Activated CD8-positive, alpha-beta memory T cell treated with anti-CD3 and anti-CD28 coated beads, Interleukin-2, amount 10 ng/mL, durations not matched to agents 7 days and 5 days (primary cell): ENCODE measurements at places on chromosomes 5 and 9.

GRCh38 chr5:149294872-149295829 is 23.5 kb downstream of the AFAP1L1 start:
- no peak for DNase-seq

- no peak for DNase-seq
Measured at GRCh38 chr5:91229031-91229727, 153.9 kb downstream of the ARRDC3 start.

DNA sequence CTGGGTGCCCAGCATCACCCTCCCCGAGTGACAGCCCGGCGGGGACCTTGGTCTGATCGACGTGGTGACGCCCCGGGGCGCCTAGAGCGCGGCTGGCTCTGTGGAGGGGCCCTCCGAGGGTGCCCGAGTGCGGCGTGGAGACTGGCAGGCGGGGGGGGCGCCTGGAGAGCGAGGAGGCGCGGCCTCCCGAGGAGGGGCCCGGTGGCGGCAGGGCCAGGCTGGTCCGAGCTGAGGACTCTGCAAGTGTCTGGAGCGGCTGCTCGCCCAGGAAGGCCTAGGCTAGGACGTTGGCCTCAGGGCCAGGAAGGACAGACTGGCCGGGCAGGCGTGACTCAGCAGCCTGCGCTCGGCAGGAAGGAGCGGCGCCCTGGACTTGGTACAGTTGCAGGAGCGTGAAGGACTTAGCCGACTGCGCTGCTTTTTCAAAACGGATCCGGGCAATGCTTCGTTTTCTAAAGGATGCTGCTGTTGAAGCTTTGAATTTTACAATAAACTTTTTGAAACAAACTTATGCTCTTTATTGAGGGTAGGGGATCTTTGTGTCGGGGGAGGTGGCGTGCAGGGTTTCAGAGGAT is 1.3 kb downstream of the GADD45G start:
- DNase-seq = peak; percentile 58

DNA sequence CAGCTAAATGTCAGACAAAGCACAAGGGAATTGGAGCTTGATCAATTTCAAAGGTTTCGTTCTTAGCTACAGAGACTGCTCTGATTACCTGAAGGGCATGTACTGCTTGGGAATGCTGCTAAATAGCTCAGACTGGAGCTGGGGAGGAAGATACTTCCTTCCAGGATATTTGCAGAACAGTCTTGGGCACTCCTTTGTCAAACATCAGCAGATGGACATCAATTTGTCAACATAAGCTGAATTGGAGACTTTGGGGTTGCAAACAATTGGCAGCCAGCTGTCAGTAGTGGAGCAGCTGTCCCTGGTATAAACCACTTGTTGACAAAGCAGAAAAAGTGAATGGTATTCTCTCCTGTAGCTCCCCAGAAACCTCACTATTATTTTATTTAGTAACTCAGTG is 182.0 kb downstream of the CCDC192 start:
- DNase-seq = no peak

- no peak for DNase-seq
Measured at GRCh38 chr9:111068771-111069170, 30.5 kb upstream of the LPAR1 start.

- DNase-seq = no peak
Measured at GRCh38 chr5:65157906-65158603, 323.7 kb downstream of the ADAMTS6 start.

DNA sequence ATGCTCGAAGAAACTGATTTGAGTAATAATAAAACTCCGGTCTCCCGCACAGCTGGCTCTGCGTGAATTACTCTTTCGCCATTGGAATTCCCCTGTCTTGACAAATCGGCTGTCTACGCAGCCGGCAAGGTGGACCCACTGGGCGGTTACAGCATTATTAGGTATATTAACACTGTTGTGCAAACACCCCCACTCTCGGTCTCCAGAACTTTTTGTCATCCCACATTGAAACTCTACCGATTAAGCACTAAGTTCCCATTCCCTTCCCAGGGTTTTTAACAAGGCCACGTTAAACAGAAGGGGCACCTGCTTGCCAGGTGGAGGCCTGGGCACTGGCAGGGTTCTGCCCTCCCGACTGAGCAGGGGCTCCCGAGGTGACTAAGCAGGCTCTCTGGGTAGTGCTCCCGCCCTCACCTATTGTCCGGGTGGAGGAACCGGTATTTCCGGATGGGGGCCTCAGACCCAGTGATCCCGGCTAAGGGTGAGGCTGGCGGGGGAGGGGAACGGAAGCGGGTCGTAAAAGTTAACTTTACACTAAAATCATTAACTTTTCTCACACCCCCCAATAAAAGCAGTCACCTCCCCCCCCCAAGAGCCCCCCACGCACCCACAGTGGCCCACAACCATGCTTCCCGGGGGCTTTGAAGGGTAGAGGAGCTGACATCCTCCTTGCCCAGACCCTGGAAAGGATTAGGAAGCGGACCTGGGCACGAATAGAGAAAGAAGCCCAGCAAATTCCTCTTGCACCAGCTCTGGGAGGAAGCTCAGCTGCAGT is 53.5 kb upstream of the TJP2 start:
- DNase-seq = no peak

- no peak for DNase-seq
Measured at GRCh38 chr9:101618698-101619097, 23.9 kb upstream of the PPP3R2 start.

DNA sequence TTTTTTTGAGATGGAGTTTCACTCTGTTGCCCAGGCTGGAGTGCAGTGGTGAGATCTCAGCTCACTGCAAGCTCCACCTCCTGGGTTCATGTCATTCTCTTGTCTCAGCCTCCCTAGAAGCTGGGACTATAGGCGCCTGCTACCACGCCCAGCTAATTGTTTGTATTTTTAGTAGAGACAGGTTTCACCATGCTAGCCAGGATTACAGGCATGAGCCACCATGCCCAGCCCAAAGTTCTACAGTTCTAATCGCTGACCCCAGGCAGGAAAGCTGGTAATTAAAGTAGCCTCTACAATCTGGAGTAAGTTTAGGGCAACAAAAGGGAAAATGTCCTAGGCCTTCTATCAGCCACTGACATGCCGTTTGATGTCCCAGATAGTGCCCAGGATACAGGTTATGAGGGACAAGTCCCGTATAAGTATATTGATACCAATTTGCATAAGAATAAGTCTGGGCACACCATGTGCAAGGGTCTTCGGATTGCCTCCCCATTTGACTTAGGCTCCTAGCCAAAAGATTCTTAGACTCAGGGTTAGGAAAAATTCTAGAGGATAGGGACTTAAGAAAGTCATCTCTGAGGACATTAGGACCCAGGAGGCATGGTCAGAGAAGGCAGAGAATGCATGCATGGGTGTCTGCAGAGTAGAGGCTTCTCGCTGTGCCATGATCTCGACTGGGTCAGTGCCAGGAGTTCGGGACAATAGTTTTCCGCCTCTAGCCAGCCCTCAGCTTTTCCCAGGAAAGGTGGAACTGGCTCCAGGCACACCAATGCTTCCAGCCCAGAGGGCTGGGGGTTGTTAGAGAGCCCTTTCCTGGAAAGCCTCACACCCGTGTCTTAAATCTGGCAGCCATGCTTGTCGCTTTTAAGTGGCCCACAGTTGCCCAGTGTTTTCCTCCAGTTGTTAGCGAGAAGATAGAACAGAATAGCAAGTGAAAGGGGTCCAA is 1111.1 kb downstream of the TAF11L14 start:
- peak; percentile 74 for DNase-seq

GRCh38 chr5:42872865-42873264 is 61.2 kb upstream of the SELENOP start:
- no peak for DNase-seq

DNA sequence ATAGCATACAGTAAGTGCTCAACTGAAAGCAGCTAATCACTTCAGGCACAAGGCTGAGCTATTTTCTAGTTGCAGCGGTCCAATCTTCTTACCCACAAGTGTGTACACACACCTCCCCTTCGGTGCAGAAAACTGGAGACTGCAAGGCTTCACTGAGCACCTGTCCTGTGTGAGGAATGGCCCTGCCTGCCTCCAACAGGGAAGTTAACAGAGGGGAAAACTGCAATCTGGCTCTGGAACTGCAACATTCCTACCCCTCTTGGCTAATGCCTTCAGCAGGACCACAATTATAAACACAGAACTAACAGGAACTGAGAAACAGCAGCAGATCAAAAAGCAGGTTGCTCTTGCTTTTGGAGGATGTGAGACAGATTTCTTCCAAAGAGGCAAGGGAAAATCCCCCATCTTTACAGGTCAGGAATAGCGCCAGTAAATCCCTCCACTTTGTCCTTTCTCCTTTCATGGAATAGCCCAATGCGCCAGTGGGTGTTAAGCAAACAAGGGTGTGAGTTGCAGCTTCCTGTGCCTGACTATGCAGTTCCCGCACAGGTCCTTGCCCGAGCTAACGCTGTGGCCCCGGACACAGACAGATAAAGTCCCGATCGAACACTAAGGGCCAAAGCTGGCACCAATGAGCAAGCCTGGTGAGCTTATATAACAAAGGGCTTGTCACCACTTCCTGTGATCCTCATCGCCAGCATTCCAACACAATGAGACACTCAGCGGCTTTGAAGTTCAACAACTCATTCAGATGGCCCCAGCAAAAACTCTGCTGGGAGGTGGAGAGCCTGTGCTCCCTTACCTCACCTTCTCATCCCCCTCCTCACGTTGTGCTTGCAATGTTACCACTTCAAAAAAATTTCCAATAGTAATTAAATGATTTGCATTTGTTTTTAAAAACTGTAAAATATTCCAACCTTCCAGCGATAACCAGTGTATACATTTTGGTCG is 21.5 kb downstream of the SHB start:
- DNase-seq = no peak

- no peak for DNase-seq
Measured at GRCh38 chr5:136793300-136793699, 428.0 kb upstream of the TRPC7 start.

- DNase-seq = no peak
Measured at GRCh38 chr9:28927691-28928090, 1354.4 kb upstream of the C9orf72 start.

GRCh38 chr5:3127423-3127911 is 376.0 kb upstream of the IRX2 start:
- no peak for DNase-seq

GRCh38 chr5:78550891-78551290 is 97.7 kb downstream of the LHFPL2 start:
- DNase-seq = no peak

- no peak for DNase-seq
Measured at GRCh38 chr5:1834022-1834551, 32.9 kb downstream of the NDUFS6 start.

- DNase-seq = no peak
Measured at GRCh38 chr9:77663754-77664153, 15.6 kb upstream of the GNA14 start.

DNA sequence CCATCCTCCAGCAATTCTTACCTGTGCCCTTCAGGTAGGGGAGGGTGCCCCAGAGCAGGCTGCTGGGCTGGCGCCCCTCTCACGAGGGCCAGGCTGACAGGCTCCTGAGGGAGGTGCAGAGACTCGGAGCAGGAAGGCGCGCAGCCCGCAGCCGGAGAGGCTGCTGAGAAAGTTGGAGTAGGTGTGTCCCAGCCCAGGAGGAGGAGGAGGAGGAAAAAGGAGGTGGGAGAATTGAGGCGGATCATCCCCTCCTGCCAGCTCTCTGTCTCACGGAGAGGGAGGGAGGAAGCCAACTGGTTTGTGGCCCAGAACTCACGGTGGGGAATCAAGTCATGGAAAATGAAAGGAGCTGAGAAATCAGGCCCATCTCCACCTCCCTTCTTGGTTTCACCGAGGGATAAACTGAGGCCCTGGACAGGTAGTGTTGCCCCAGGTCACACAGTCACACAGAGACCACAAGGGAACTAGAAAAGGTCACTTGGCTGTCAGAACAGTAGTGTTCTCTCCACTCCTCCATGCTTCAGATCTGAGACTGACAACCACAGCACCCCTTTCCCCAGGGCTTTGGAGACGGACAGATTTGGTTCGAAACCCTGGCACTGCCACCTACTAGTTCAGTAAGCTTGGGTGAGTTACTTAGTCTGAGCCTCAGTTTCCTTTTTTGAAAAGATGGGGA is at the start of gene FAT2:
TSS of gene FAT2 (minus strand) at position 188 of the 676 bp plus-strand sequence. CDS start 22,400 bp downstream, outside the sequence.
- DNase-seq = no peak

DNA sequence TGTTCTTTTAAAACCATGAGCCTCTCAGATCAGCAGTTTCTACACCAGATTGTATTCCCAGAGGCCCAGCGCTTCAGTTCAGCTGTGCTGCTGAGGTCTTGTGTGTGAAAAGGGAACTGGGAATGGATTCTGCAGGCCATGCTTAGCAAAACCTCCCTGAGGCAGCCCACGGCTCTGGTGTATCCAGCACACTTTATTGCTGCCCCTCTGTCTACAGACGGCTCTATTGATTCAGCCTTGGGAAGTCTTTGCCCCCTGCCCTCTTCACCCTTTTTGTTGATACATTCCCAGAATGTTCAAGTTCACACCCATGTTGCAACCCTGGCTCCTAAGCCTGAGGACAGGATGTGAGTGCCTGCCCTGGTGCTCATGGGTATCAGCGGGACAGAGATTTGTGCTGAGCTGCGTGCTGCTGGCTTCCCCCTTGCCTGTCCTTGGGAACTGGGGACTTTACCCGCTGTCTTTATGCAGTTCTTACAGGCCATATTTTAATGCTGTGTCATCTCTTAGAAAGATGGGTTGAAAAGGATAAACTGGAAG is 37.3 kb downstream of the ARHGAP26 start:
- DNase-seq = no peak

DNA sequence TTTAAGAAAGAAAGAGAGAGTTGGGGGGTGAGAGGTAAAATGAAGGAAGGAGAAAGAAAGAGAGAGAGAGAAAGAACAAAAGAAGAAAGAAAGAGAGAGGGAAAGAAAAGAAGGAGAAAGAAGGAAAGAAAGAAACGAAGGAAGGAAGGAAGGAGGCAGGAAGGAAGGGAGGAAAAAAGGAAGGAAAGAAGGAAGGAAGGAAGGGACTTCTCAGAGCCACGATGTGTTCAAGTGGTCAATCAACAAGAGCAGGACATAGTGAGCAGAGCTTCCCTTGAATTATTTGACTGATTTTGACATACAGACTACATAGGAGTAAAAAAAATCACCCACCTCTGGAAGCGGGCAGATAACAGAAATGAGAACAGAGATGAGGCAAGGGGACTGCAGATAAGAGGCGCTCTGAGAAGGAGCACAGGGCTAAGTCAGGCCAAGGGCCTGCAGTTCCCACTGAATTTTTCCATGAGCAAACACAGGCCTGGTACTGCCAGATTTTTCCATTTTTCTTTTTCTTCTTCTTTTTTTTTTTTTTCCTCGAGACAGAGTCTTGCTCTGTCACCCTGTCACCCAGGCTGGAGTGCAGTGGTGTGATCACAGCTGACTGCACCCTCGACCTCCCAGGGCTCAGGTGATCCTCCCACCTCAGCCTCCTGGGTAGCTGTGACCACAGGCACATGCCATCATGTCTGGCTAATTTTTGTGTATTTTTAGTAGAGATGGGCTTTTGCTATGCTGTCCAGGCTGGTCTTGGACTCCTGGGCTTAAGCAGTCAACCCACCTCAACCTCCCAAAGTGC is 77.7 kb upstream of the IL17B start:
- DNase-seq = no peak
